ENCODE measurements at places on chromosomes 13 and 19.
A peak's percentile ranks its signal among the peaks of the same experiment; 100 is the strongest.

GRCh38 chr19:9857920-9858746 is 23.0 kb downstream of the PIN1 start:
- DNase-seq, result no peak

- DNase-seq, result no peak
Observed at GRCh38 chr13:84917252-84917878, 881.9 kb downstream of the SLITRK6 start.

- no peak for DNase-seq
Observed at GRCh38 chr13:110337247-110337646, 30.2 kb downstream of the COL4A2 start.

GRCh38 chr19:16185768-16186123 is 536 bp downstream of the FAM32A start:
- no peak for DNase-seq

DNA sequence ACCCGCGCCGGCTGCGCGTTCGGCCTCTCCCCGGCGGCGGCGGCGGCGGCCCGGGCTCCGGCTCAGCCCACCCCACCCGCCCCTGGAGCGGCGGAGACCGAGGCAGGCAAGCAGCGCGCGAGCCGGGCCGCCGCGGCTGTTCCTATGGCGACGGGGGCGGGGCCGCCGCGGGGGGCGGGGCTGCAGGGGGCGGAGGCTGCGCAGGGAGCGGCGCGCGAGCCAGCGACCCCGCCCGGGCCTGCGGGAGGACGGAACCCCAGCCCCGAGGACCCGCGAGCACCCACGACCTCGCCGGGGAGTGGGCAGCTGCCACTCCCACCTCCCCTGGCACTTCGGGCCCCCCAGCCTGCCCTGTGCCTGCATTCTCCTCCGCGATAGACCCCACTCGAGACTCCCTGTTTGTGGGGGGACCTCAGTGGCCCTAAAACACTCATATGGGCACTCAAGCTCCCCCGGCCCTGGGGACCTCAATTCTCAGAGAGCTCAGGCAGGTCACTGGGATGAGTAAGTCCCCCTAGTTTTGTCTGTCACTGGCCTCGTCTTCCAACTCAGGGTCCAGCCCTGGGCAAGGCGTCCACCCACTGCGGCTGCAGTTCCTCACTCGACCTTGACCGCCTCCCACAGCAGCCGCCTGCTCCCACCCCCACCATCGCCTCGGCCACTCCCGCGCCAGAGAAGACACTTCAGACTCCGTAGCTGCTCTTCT is at the start of gene CTXN1:
Gene CTXN1, minus strand, starts transcription at position 115 of the 706 bp plus-strand sequence. CDS start 597 bp downstream, outside the sequence.
- DNase-seq, result peak; percentile 39

DNA sequence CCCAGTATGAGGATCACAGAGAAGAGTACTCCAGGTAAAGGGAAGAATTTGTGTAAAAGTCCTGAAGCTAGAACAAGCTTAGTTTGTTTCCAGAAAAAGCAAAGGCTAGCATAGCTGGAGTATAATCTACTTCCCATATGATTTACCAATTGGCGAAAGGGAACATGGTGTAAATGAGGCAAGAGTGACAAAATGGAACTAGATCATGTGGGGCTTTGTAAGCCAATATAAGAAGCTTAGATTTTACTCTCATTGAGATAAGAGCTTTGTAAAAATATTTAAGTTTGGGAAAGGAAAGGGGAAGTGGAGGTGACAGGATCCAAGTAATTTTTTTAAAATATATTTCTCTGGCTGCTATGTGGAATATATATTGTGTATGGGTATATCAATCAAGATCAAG is 234.9 kb downstream of the KCTD12 start:
- DNase-seq, result no peak

- DNase-seq, result no peak
Observed at GRCh38 chr13:93260591-93260990, 34.0 kb downstream of the GPC6 start.

DNA sequence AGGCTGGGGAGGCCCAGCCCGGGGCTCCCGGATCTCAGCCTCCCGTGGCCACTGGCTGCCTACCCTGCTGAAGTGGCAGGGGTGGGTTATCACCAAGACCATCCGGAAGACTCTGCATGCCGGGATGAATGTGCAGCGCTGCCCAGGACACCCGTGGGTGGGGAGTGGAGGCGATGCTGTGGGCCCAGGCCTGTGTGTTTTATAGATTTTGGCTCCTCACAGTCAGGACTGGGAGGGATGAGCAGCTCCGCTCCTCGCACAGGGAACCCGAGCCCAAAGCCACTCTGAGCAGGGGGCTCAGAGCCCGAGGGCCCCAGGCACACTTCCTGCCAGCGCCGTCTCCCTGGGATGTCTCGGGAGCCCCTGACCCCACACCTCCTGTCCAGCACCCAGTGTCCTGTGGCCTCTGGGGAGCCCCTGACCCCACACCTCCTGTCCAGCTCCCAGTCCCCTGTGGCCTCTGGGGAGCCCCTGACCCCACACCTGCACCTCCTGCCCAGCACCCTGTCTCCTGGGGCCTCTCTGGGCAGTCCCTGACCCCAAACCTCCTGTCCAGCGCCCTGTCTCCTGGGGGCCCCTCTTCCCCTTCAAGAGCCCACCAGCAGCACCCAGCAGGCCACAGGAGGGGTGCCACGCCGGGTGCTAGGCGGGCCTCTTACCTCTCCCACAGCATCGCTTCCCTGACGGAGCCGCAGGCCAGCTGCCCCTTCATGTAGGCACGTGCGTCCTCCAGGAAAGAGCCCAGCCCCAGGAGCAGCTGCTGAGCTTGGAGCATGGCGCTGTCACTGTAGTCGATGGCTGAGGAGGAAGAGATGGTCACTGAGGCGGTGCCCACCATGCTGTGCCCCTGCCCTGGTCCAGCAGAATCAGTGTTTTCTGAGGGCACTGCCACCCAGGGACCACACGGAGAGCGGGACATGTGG is 31.4 kb downstream of the NAXD start:
- no peak for DNase-seq

DNA sequence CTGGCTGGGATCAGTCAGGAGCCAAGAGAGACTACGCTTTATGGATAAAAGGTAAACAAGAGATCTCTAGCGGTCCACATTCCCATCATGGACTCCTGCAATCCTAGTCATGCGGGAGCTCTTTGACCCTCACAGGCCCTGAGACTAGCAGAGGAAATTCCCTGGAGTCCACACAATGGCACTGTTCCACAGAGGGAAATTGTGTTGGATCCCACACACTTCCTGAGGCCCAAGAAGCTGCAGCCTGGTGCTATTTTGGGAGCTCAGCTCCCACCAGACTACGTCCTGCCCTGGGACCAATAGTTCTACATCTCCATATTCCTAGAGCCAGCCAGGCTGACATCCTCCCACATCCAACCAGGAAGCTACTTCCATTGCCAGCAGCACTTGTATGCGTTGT is 2358.4 kb downstream of the PCDH9 start:
- no peak for DNase-seq

GRCh38 chr13:25046985-25047511 is 48.9 kb upstream of the PABPC3 start:
- no peak for DNase-seq

- no peak for DNase-seq
Observed at GRCh38 chr13:97588993-97589392, 155.0 kb downstream of the RAP2A start.

DNA sequence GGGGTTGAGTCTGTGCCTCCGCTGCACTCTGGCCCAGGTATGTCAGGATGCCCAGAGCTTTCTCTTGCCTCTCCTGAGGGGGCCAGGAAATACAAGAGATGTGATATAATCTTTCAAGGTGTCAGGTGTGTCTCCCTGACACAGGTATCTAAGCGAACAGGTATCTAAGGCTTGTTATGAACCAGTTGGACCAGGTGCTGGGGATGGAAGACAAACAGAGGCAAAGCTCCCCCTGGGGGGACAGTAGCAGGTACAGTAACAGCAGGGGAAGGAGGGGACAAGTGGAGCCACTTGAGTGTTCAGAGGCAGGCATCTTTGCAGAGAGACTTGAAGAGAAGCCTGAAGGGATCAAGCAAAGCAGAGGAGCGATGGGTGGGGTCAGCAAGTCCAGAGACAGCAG is 2.6 kb downstream of the LENG1 start:
- DNase-seq, result no peak

GRCh38 chr13:111907341-111907880 is 159.5 kb upstream of the SOX1 start:
- no peak for DNase-seq

- no peak for DNase-seq
Observed at GRCh38 chr13:113508521-113509254, 18.2 kb upstream of the DCUN1D2 start.

- no peak for DNase-seq
Observed at GRCh38 chr19:42335374-42335936, 10.0 kb downstream of the MEGF8 start.

- no peak for DNase-seq
Observed at GRCh38 chr13:100490692-100491091, 97.9 kb downstream of the GGACT start.

DNA sequence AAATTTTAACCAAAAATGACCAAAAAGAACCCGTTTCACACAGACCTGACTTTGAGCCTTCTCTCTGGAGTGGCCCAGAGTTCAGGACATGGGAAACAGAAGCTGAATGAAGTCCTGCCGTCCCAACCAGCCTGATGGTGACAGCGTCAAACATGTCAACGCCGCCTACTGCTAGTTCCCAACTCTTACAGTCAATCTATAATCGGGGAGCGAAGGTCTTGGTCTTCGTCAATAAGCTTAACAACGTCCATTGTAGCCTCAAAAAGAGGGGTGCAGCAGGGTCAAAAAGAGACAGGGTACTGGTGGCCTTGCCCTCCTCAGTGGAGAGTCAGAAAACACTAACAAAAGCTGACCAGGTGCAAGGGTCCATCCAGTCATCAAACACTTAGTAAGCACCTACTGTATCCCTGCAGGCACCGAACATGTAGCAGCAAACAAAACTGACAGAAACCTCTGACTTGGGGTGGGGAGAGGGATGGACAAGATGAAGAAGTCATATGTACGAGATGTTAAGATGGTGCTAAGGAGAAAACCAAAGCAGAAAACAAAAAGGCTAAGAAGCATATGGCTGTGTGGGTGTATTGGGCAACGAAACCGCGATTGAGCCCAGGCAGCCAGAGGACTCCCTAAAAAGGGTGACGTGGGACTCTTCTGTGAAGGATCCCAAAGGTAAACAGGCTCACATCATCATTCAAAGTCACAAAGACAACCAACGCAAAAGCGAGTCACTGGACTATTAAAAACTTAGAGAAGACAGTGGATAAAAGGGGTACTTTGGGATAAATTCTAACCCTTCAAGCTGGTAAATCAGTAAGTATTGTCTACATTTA is 12.0 kb downstream of the MLLT1 start:
- no peak for DNase-seq

- DNase-seq, result no peak
Observed at GRCh38 chr19:29831686-29832085, 19.9 kb downstream of the CCNE1 start.

- no peak for DNase-seq
Observed at GRCh38 chr19:7759156-7759555, 3.9 kb upstream of the CLEC4M start.

- peak; percentile 19 for DNase-seq
Observed at GRCh38 chr13:66689628-66690027, 540.5 kb downstream of the PCDH9 start.

DNA sequence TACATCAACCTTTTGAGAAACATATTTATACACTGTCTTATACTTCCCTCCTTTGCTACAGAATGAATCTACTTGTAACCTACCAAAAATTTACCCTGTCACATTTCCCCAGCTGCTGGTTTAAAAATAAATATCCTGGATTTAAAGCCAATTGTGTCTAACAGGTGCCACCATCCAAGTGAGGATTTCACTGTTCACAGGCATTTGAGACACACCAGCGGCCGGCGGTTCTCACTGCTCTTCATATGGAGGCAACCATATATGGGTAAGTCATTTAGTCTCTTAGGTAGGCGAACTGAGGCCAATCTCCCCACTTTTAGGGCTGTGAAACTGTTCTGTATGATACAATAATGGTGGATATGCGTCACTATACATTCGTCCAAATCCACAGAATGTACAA is 26.2 kb downstream of the SLC25A30 start:
- no peak for DNase-seq

DNA sequence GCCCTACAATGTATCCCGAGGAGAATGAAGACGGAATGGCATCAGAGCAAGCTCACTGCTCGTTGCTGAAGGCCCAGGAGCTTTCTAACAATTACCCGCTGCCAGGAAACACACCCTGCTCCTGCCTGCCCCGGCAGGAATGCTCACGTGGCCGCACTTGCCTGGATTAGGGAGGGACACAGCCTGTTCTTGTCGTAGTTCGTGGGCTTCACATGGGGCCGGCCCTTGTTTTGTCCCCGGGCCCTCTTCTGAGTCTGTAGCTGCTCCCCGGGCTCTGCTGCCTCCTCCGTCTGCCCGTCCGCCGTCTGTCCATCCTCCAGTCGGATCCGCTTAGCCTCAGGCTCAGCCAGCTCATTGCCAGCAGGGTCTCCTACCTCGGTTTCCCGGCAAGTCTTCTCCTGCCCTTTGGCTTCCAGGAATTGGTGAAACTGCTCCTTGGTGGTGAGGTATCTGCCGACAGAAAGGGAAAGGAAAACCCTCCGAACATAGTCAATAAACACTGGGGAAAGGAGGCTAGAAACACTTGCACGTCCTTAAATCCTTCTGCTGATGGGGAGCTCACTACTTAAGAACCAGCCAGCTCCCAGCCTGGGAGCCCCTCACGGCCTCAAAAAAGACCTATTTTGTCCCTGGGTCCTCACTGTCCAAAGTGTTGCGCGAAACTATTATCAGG is 941 bp downstream of the DUS3L start:
- DNase-seq, result no peak

- no peak for DNase-seq
Observed at GRCh38 chr13:113040031-113040430, 65.6 kb upstream of the F7 start.

- DNase-seq, result no peak
Observed at GRCh38 chr13:53622456-53622855, 593.8 kb downstream of the OLFM4 start.

GRCh38 chr13:51770681-51771417 is 33.1 kb downstream of the DHRS12 start:
- DNase-seq, result no peak

- DNase-seq, result no peak
Observed at GRCh38 chr19:51820011-51820410, 25.1 kb downstream of the FPR3 start.

DNA sequence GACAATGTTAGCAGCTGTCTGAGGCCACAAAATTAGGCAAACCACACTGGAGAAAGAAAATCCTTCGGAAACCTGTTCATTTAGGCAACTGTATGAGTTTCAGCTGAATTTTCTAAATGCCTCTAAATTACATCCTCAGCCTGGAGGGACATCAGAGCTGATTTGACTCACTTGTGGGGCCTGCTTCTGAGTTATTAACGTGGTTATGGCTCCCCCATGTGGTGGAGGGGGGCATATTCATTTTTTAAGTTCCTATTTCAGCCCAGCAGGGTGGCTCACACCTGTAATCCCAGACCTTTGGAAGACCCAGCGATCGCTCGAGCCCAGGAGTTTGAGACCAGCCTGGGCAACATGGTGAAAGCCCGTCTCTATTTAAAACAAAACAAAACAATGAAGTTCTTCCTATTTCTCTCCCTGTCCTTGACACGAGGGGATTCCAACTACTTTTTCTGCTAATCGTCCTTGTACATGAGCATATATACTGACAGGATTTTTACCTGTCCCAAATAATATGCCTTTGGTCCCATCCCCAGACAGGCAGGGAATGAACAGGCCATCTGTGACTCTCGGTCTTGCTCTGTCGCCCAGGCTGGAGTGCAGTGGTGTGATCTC is 31.5 kb upstream of the HIF3A start:
- peak; percentile 23 for DNase-seq

GRCh38 chr13:36950920-36951319 is 30.9 kb upstream of the SMAD9 start:
- DNase-seq, result no peak

All from caudate nucleus (tissue), 63 donors.